NCI-H510A treated with DMSO at 0.1 percent for 48 hours (cell line): ENCODE measurements at places on chromosomes 1 and 21.
A peak's percentile ranks its signal among the peaks of the same experiment; 100 is the strongest.

GRCh38 chr1:96365596-96366390, 355.8 kb upstream of the PTBP2 start:
- no peak for DNase-seq

DNA sequence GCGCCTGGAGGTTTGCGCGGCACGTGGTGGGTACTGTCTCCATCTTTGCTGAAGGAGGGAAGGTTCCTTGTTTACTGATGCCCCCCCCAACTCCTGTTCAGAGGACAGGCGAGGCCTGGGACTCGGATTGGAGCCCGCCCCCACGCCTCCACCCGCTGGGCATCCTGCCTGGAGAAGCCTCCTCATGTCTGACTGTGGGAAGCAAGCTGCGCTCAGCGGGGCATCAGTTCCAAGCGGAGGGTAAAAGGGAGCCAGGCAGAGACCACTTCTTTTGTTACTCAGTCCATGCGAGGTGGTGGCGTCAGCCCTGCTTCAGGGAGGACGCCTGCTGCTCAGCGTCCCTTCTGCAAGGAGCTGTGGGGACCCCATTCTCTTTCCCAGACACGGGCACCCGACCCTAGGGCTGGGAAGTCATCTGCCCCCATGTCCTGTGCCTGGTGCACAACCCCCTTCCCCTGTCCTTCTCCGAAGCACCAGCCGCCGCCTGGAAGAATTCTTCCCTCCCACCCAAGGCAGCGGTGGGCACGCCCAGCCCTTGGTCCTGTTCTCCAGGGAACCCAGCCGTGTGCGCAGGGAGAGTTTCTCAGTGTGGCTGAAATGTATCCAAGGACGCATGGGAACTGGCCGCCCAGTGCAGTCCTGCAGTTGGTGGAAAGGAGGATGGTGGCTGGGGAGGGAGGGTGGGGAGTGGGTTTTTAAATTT, 414.0 kb downstream of the CAMTA1 start:
- no peak for DNase-seq

DNA sequence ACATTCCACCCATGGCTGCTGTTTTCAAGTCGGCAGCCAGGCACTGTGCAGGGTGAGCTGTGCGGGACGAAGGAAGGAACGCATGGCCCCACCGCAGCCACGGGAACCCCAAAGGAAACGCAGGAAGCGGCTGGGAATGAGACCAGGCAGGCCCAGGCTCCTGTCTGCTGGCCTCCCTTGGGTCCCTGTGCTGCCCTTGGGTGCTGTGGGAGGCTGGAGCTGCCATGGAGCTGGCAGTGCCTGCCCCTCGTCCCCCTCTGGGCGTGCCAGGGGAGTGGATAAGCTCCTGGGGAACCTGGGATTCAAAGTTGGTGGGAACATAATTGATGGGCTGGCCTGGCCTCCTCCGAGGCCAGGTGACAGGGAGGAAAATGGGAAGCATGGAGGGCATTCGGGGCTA, 5.3 kb upstream of the KRTAP10-4 start:
- DNase-seq = no peak

DNA sequence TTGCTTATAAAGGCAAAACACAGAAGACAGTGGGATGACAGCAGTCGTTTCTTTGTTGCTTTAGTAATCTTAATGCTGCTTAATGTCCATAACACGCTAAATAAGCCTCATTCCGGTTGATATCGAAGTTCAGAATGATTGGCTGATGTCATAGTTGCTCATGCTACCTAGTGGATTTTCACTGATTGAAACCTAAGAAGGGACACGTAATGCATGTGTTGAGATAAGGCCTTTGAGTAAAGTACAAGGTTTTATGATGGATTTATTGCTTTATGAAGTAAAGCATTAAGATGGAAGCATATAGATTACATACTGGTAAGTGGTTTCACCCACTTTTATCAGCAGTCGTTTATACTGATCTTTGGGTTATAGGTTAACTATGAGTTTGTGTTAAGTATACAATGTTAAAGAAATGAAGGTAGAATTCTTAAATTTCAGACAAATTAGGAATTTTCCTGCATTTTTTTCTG, 25.1 kb downstream of the IARS2 start:
- no peak for DNase-seq

- no peak for DNase-seq
Measured at GRCh38 chr1:53954128-53954527, 8.0 kb downstream of the LRRC42 start.

DNA sequence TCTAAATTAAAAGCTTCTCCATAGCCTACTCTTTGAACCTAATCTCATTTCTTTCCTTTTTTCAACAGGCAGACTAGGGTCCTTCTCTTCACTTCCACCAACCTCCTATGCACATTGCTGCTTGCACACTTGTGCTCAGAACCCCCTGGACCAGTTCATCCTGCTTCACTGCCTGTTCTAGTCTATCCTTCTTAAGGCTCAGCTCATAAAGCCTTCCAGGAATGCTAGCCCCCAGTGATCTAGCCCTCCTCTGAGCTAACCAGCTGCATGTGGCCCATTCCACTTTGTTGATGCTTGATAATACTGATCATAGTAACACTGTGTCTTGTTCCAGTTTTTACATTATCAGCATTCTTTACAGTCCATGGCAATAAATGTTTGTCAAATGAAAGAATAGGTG, 22.9 kb upstream of the PHGDH start:
- no peak for DNase-seq

- peak; percentile 53 for DNase-seq
Measured at GRCh38 chr1:41623736-41624135, 139.3 kb upstream of the EDN2 start.

DNA sequence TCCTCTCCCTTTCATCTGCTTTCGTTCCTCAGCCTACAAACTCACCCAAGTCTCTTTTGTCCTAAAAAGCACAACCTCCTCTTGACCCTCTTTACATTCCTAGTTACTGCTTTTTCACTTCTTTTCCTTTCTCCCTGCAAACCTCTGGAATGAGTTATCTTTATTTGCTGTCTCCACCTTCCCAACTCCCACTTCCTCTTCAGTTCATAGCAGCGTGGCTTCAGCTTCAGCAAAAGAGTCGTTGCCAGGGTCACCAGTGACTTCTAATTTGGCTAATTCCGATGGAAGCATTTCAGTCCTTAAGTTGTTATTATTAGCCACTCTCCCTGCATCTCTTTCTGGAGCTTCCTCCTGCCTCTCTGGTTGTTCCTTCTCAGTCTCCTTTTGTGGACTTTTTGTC, 6.2 kb upstream of the TMEM54 start:
- no peak for DNase-seq

DNA sequence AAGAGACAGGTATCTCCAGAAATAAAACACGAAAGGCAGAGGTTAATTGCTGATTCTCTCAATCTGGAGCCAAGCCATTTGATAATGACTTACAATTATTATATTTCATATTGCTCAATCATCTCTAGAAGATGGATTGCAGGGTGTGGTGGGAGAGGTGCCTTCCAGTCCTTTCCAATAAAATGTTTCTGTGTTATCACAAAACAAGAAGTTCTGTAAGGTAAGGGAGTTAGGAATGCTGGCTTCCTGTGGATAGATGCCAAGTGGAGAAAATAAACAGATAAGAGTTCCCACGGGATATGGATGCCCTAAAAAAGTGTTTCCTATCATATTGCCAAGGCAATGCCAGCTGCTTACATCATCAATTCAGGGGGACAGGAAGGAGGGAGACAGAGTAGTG, 7.2 kb upstream of the CCN1 start:
- DNase-seq = no peak

DNA sequence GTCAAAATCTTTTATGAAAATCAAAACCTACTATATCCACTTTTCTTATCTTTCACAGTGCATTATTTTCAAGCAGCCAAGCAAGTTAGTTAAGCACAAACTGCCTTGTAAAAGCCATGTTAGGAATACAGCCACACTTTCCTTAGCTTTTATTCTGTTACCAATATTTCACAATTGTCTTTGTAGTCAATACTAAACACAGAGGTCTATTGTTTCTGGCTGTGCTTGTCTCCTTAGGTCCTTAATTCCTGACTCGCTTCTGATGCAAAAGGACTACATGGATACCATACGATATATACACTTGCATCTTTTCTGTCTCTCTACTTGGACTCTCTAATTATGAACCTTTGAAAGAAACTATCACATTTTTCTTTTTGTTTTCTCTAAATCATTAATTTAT, 331.8 kb downstream of the NEGR1 start:
- DNase-seq = no peak

- no peak for DNase-seq
Measured at GRCh38 chr1:110152133-110152785, 2.0 kb downstream of the SLC6A17 start.

DNA sequence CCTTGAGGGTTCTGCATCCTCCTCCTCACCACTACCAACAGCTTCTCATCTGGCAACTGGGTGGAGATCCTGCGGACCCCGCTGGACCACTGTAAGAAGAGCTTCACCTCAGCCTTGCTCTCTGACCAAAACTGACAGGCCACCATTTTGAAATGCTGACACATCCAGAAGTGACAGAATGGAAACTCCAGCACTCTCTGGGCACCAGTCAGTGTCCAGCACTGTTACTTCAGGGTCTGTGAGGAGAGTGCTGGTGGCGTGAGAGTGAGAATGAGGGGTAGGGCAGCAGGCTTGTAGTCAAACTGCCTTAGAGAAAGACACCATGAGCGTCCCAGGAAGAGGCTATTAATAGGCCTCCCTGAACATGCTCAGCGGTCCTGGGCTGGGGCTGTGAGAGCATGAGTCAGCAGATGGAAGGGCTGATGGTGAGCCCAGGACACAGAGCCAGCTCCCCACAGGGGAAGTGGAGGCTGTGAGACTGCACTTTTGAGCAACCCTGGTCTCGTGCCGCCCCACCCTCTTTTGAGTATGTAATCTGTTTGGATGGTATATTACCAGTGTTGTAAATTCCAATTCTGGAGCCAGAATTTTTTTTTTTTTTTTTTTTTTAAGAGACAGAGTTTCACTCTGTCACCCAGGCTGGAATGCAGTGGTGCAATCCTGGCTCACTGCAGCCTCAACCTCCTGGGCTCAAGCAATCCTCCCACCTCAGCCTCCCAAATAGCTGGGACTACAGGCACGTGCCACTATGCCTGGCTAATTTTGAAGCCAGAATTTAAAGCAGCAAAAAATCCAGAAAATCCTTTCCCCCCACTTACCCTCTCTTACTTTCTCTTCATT, 34.4 kb upstream of the SLC30A1 start:
- DNase-seq = no peak

- DNase-seq = peak; percentile 34
Measured at GRCh38 chr1:155940482-155940992, 901 bp upstream of the RXFP4 start.

GRCh38 chr1:107523736-107524135, 382.9 kb downstream of the NTNG1 start:
- DNase-seq = no peak

GRCh38 chr1:22236166-22236565, 93.3 kb upstream of the WNT4 start:
- DNase-seq = no peak

GRCh38 chr1:15042866-15043265, 110.7 kb upstream of the TMEM51 start:
- no peak for DNase-seq

DNA sequence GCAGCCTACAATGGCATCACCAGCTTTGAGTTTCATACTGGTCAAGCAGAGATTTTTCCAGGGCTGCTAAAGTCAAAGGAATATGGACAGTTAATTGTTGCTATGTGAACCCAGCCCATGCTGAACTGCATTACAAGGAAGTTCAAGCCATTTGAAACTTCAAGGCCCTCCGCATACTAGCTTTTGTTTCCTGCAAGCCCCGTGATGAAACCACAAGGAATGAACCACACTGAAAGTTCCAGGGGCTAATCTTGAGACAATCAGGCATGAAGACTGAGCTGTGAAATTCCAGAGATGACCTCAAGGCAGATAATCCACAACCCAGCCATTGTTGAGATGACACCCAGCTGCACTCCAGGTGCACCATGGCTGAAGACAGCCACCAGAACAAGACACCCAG, 180.8 kb downstream of the C1orf21 start:
- DNase-seq = no peak
